T-helper 2 cell (primary cell): ENCODE measurements at places on chromosomes 1 and 21.

GRCh38 chr1:116733476-116734365 is 20.5 kb upstream of the CD2 start:
- DNase-seq, result no peak

GRCh38 chr1:15282810-15283474 is 35.9 kb downstream of the FHAD1 start:
- DNase-seq, result no peak

DNA sequence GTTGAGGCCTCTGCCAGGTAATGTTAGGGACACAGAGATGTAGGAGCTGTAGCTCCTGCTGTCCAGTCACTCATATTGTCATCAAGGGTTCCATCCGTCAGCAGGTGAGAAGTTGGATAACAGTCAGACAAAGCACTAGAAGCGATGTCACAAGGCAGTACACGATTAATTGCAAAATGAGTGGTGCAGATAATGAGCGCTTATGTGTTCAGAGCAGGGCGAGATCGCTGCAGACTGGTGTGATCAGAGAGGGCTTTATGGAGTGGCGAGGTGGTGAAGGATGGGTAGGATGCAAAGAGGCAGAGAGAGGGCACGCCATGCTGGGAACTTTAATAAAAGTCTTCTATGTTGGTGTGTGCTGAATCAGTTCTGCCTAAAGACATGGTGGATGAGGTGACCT is 8.8 kb downstream of the TMCC2 start:
- no peak for DNase-seq

GRCh38 chr1:65148548-65149350 is 746 bp downstream of the AK4 start:
- no peak for DNase-seq

- no peak for DNase-seq
Observed at GRCh38 chr1:172245788-172246187, 174.7 kb upstream of the C1orf105 start.

DNA sequence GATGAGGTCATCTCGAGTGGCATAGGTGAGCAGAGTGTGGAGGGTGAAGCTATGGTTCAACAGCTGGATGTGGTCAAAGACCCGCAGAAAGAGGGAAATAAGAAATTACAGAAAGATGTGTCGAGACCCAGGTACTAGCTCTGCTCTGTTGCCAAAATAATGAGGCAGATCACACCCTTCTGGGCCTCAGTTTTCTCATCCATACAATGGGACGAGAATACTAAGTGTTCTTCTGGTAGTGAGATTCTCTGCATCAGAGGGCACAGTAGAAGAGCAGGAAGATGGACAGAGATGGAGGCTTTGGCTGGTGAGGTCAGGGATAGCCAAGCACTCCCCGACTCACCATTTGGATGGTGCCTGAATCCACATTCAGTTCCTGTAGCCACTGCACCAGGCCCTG is 11.1 kb downstream of the MAP3K6 start:
- no peak for DNase-seq
